ENCODE measurements at places on chromosomes 11 and 22. TPM values are rescaled to one million over a fixed set of nuclear protein-coding genes. Genes with fewer than 3 reads are reported as not detected.

TSSK2 gene
- total RNA-seq: not detected

GRCh38 chr11:119179983-119180382, 5.3 kb upstream of the NHERF4 start:
- DNase-seq: no peak

OR4A47 gene
- total RNA-seq: not detected

GRCh38 chr11:61567286-61568061, 13.4 kb downstream of the SYT7 start:
- DNase-seq: no peak

OR52E8 gene
- total RNA-seq: not detected

DNA sequence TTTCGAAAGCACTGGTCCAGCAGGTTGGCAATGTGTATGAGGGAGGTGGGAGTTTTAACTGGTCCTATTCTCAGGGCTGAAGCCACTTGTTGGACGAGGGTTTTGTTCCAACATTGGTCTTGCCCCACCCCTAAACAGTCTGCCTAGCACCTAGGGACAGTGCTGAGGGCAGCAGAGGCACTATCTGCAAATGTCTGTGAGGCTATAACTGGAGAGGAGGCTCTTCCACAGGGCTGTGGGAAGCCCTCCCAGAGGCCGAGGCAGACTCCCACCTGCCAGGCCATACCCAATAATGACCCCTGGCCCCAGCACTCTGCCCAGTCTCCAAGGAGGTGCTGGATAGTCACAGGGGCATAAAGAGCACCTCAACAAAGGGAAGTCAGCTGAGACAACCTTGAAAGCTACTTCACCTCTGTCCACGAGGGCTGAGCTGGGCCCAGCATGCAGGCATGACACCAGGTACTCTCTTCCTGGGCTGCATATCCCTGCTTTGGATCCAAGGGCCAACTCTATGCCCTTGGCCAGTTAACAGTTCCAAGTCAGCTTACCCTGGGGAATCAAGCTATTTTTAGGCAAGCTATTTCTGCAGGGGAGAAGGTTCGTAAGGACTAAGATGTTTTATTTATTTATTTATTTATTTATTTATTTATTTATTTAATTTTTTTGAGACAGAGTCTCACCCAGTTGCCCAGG, 40.2 kb upstream of the SLC25A1 start:
- no peak for DNase-seq

DNA sequence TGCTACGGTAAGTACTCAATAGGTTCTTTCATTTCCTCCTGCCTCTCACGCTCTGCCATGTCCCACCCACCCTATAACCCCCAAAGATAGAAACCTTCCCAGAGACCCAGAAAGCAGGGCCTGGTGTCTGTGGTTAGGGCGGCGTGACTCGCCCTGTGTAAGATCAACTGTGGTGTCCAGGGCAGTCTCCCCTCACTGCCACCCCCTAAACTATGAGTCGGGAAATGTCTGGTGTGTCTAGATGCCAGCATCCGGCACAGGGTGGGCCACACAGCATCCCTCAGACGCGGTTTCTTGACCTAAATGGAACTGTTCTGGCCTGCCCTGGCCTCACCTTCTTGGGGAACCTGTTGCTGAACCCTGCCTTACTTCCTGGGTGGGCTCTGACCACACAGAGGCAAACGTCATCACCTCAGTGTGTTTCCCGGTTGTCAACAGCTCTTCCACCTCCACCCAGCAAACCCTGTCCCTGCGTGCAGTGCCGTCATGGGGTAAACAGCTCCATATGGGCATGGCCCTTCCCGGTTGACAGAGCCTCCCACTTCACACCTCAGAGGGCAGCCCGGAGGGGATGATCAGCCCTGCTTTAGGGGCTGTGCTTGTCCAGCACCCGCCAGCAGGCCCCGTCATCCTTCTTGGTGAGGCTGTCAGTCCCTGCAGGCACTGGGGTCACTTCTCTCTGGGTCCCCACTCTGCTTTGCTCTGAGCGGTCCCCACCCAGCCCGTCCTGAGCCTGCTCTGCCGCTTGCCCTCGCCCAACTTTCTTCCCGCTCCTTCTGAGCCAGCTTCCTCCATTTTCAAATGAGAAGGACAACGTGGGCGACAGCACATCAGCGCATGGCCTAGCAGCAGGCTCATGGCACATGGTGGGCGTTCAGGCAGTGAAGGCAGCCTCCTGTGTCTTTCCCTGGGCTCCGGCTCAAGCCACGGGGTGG, 6.0 kb downstream of the WNT11 start:
- DNase-seq: no peak

GRCh38 chr22:30265823-30266444, 717 bp downstream of the OSM start:
- no peak for DNase-seq

RIBC2 gene
- total RNA-seq: 3.1 TPM

- DNase-seq: no peak
Measured at GRCh38 chr11:78429209-78429608, 11.6 kb upstream of the GAB2 start.

- no peak for DNase-seq
Measured at GRCh38 chr11:118907051-118908042, 18.4 kb downstream of the BCL9L start.

DNA sequence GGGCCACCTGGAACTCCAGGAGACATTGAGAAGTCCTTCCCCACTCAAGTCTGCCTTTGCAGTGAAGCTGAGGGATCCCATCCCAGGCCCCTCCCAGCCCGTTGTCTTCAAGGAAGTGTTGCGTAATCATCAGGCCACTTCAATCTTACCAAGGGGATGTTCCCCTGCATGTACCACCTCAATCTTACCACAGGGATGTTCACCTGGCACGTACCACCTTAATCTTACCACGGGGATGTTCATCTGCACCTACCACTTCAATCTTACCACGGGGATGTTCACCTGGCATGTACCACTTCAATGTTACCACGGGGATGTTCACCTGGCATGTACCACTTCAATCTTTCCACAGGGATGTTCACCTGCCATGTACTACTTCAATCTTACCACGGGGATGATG, 108.0 kb upstream of the SYN3 start:
- DNase-seq: no peak

DNA sequence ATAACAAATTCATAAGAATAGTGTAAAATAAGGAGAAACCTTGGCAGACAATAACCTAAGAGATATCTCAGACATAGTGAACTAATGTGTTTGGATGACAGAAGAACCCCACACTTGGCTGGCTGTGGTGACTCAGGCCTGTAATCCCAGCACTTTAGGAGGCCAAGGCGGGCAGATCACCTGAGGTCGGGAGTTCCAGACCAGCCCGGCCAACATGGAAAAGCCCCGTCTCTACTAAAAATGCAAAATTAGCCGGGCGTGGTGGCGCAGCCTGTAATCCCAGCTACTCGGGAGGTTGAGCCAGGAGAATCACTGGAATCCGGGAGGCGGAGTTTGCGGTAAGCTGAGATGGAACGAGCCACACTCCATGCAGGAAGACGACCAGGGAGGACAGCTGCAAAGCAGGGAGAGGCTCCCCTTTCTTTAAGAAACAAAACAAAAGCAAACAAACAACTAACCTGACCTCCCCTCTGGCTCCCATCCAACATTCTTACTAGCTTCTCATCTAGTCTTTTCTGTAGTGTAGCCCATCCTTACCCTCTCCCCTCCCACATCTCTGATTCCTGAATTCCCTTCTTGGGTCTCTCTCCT, 84.2 kb downstream of the ZNF280B start:
- DNase-seq: no peak

C11orf16 gene
- total RNA-seq: not detected

DNA sequence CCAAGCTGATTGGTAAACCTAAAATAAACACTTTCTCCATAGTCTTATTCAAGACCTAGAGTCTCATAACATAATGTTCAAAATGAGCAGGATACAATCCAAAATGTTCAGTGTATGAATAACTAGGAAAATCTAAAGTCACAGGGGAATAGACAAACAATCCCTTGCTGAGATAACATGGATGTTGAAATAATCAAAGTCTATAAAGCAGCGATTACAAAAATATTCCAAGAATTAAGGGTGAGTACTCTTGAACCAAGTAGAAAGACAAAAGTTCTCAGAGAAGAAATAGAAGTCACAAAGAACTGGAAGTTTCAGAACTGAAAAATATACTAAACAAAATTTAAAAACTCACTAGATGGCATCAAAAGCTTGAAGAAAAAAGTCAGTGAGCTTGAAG, 561.0 kb downstream of the INSC start:
- no peak for DNase-seq
